Type B pancreatic cell (in vitro differentiated cells): ENCODE measurements at places on chromosomes 11 and 22.

DNA sequence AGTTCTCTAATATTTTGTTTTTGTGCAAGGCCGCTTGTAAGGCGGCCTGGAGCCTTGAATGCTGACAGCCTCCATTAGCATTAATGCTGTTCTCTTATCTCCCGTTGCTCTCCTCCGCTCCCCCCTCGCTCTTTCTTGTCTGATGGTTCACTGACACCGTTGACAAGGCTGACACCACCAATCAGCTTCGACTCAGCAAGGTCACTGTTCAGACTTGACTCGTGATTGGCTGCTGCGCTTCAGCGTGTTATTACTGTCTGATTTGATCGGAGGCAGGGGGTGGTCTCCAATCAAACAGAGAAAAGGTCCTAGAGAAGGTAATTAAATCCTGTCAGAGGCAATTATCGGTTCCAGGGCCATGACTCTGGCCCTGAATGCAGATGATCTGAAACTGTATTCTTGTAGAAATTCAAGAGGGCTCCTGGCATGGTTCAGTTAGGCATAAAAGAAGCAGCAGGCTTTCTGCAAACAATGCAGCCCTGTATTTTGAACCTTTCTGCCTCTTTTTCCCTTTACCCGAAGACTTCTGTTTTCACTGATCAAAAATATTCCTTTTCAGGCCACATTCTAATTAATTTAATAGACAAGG, 49.3 kb upstream of the MPPED2 start:
- no peak for DNase-seq

DNA sequence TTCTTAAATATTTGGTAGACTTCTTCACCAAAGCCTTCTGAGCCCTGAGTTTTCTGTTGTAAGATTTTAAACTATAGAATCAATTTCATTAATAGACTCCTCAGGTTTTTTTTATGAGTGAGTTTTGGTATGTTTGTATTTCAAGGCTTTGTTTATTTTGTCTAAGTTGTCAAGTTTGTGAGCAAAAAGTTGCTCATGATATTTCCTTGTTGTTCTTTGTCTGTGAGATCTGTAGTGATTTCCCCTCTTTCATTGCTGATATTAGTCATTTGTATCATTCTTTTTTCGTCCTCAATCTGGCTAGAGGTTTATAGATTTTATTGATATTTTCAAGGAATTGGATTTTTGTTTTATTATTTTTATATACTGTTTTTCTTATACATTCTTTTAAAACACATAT, 121.0 kb downstream of the MORC2 start:
- DNase-seq = no peak

GRCh38 chr22:46612904-46613605, 7.1 kb upstream of the GRAMD4 start:
- DNase-seq = no peak

DNA sequence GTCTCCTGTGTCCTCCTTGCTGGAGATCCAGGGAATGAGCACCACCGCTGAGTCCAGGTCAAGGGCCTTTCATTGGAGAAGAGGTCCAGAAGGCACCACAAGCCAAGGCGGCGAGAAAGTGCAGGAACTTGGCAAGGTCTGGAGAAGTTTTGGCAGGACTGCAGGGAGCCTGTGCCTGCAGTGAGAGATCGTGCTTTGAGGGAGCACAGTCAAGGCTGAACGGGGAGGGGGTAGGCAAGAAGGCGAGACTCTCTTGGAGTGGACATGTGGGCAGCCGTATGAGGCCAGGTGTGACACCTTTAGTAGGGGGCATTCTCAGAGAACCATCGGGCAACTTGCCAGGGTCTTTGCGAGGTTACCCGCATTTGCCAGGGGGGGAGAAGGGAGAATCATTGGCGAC, 30.5 kb downstream of the LRRC10B start:
- DNase-seq = no peak

- DNase-seq = no peak
Measured at GRCh38 chr22:44287741-44288140, 25.0 kb downstream of the SHISAL1 start.

DNA sequence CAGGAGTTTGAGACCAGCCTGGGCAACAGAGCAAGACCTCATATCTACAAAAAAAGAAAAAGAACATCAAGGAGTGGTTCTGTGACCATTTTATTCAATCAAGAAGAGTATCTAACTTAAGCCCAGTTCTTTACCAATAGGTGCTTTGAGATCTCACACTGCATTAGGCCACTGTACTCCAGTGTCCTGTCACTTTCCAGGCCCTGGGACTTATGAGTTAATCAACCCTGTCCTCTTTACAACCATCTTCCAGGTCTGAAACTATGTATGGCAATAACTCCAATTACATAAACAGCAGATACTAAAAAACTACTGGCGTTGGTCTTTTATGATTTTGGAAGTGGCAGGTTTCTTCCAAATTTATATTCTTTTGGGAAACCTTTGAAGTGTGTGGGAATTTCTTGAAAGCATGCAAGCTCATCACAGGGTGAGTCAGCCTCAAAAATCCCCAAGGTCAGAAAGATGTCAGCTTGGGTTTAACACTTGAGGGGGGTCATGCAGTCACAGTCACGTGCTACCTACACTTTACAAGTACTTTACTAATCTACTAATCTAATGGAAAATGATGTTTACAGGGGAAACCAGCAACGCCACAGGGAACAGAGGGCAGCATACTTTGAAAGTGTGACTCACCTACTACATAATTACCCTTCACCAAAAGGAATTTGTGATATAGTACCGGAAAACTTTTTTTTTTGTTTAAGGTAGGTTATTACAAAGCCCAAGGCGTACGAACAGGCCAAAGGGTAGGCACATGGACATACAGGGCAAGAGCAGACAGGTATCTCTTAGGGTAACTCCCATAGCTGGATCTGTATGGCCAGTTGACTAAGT, 15.6 kb downstream of the PISD start:
- DNase-seq = no peak

DNA sequence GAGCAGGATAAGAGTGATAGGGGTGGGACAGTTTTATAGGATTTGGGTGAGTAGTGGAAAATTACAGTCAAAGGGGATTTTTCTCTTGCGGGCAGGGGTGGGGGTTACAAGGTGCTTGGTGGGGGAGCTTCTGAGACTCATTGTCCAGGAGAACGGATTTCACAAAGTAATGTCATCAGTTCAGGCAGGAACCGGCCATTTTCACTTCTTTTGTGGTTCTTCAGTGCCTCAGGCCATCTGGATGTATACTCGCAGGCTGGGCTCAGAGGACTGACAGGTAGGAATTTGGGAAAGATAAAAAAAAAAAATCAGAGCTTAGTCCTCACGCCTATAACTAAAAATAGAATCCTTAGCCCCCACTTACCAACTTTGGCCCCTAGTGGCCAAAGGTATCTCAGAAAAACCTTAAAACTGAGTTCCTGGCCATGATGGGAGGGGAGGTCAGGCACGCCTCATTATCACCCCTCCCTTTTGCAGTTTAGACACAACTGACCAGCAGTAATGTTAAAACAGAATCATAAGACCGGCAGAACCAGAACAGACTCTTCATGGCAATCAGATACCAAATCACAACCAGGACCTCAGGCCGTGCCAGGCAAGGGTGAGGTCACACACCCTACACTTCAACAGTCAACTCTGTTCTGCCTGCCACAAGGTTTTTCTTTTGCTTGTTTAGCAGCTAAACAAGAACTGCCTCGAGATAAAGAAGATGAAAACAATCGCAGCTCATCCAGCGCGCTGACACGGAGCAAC, 8.9 kb upstream of the APOBEC3G start:
- DNase-seq = no peak

GRCh38 chr22:36864454-36865215, 3.8 kb downstream of the NCF4 start:
- no peak for DNase-seq

GRCh38 chr22:27598792-27599191, 202.8 kb downstream of the MN1 start:
- no peak for DNase-seq

DNA sequence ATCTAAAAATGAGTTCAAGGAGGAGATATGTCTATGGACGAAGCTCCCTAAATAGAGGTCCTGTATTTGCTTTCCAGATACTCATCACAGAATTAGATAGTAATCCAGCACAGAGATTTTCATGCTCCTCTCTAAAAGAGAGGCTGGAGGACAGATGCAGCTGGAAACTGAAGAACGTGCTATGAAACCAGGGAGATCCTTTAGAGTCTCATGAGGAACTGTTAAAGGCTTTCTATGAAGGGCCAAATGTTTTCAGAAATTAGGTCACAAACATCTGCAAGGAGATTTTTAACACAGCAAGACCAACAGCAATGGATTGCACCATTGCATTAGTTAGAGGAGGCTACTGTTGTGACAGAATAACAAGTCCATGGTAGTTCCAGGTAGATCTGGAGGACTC, 95.6 kb upstream of the ARHGAP20 start:
- no peak for DNase-seq

DNA sequence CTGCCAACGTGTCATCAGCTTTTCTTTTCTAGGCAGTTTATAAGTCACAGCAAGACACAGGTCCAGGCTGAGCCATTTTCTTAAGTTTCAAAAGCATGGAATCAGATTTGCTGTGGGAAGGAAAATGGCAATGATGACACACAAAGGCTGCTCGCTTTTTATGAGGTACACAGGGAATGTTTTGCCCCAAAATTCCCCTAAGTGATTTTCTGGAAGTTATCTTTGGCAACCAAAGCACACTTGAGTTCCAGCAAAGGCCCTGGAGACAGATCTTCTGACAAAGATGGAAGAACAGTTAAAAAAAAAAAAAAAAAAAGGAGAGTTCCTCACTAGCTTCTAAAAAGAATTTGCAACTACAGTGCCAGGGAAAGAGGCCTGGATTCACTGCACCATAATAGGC, 260.8 kb downstream of the LARGE1 start:
- no peak for DNase-seq

GRCh38 chr11:86160541-86161149, 83.9 kb upstream of the EED start:
- no peak for DNase-seq

DNA sequence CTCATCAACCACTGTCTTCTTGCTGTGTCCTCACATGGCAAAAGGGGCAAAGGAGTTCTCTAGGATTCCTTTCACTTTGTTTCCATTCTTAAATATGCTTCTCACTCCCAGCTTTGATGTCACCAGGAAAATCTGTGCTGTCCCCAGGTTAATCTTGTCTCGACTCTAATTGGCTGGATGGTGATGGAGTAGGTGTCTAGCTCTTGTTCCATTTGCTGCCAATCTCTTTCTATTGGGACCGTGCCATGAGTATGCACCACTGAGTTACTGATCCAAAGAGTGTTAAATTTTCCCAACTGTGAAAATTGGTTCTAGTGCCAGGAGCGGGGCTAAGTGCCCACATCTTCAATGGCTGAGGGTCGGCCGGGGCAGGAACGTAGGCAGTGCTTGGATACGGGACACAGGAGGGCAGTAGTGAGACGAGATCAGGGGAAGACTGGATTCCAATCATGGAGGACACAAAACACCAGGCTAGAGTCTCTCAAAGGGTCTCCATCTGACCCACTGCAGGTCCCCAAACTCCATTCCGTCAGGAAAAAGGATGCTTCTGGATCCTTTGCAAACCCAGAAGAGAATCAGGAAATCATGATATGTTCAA, 47.7 kb upstream of the CSNK2A3 start:
- DNase-seq = no peak

DNA sequence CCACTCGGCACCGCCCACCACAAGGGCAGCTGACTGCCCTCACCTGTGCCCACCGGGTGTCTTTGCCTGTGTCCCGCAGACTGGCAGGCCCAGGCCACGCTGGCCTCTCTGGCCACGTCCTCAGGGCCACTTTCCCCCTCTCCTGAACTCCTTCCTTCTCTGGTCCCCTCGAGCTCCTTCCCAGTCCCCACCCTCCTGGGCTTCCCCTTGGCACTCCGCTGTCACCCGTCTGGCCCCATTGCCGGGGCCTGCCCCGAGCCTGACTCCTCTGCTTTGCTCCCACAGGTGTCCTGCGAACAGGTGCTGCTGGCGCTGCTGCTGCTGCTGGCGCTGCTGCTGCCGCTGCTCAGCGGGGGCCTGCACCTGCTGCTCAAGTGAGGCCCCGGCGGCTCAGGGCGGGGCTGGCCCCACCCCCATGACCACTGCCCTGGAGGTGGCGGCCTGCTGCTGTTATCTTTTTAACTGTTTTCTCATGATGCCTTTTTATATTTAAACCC, 14.2 kb downstream of the MCAT start:
- DNase-seq = no peak

DNA sequence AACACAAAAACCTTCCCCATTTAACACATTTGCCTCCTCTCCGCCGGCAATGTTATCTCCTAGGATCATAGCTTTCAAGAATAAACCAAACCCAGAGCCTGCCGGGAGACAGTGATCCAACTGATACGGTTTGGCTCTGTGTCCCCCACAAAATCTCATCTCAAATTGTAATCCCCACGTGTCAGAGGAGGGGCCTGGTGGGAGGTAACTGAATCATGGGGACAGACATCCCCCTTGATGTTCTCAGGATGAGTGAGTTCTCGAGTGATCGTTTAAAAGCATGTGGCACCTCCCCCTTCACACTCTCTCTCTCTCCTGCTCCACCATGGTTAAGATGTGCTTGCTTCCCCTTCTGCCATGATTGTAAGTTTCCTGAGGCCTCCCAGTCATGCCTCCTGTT, 33.3 kb downstream of the RBFOX2 start:
- DNase-seq = no peak

DNA sequence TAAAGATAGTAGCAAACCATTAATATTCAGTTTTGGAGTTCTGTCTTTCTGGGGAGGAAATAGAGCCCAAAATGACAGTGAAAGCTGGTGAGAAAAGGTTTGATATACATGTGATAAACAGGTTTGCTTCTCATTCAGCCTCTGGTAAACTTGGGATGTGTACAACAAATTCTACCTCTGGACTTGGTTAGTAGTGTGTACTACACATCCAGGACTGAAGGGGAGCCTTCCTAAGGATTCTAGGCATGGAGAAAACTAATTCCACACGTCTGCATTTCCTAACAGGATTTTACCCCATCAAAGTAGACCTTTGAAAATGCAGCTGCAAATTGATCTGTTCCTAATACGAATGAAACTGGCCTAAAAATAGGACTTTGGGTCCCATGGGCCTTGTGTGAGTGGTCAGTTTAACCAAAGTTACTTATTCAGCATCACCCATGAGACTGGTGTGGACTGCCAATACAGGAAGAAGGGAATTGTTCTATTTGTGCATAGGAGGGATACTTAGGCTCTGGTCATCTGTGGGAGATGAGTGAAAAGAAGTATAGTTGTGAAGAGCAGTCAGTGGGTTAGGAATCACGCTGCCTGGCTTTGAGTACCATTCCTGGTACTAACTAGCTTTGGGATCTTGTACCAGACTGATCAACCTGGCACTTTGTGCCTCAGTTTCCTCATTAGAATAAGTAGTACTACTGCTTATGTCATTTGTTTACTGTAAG, 74.2 kb downstream of the YAP1 start:
- no peak for DNase-seq
